Upper lobe of right lung (tissue), 1 donor: ENCODE measurements at places on chromosomes 7 and 10. TPM values are rescaled to one million over a fixed set of nuclear protein-coding genes. Genes with fewer than 3 reads are reported as not detected.

GRCh38 chr7:106285855-106286492, 1.2 kb upstream of the NAMPT start:
- no peak for DNase-seq

GRCh38 chr7:156791241-156791640, 101.7 kb downstream of the LMBR1 start:
- no peak for DNase-seq

The LEP gene
- not detected for total RNA-seq

The AGR2 gene
- 66.3 TPM for total RNA-seq

- peak; percentile 79 for DNase-seq
These were observed 64.0 kb downstream of the CSGALNACT2 start for GRCh38 chr10:43202224-43202656.
